ENCODE measurements at places on chromosomes 1 and 21.

DNA sequence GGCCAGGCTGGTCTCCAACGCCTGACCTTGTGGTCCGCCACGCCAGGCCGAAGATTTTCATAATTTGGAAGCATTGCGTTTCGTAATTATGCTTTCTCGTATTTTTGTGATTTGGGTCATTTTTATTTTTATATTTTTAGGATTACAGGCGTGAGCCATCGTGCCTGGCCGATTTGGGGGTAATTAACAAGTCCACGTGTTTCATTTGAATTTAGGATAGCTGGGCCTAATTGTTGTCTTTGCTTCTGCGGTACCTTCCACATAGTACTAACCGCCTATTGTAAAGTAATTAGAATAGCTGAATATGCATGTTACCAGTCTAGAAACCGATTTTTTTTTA, 1.0 kb downstream of the RCC1 start:
- no peak for DNase-seq

- no peak for DNase-seq
Measured at GRCh38 chr1:192147221-192147620, 11.0 kb upstream of the RGS18 start.

- no peak for DNase-seq
Measured at GRCh38 chr1:201591348-201591747, 52.4 kb downstream of the NAV1 start.

DNA sequence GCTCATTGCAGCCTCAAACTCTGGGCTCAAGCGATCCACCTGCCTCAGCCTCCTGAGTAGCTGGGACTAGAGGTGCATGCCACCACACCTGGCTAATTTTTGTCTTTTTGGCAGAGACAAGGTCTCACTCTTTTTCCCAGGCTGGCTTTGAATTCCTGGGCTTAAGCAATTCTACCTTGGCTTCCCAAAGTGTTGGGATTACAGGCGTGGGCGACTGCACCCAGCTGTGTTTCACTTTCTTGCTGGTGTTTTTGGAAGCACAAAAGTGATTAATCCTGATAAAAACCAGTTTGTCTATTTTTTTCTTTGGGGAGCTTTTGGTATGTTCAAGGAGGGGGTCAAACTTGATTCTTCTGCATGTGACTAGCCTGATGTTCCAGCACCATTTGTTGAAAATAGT, 19.3 kb downstream of the RNF11 start:
- no peak for DNase-seq

- no peak for DNase-seq
Measured at GRCh38 chr21:45129189-45129923, 55.0 kb downstream of the ADARB1 start.

DNA sequence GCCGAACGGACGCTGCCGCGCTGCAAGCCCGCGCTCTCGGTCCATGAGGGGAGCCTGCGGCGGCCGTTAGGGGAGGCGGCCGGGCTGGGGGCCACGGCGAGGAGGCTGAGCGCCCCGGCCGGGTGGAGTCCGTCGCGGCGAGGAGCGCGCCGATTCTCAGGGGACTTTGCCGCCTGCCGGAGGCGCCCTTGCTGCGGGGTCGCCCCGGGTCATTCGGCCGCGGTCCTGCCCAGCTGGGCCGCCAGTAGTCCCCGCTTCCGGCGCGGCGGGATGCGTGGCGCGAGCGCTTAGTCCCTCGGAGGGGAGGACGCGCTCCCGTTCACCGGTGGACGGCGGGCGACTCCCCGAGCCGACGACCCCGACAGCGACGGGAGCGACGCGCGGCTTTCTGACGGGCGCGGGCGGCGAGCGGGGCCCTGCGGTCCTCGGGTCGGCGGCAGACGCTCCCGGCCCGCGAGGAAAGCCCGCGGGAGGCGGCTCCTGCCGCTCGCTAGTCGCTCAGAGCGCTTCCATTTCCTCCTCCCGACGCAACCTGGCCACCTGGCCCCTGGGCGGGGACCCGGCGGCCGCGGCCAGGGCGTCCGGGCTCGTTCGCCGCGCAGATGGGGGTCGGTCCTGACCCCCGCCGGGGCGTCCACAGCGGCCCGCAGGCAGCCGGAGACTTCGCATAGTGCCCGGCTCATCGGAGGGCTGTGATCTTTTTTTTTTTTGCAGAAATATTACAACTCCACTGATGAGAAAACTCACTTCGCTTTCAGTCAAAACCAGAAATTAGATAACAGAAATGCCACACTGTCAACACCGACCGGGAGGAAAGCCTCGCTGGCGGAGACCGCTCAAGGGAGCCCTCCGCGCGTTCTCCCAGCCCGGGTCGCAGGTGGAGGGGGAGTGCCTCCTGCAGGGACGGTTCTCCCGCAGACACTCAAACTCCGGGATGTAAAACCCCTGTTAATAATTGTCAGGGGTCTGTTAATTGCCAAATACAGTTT, 641 bp upstream of the ZBTB21 start:
- DNase-seq = no peak

- no peak for DNase-seq
Measured at GRCh38 chr1:225691861-225692516, 39.1 kb upstream of the ENAH start.

DNA sequence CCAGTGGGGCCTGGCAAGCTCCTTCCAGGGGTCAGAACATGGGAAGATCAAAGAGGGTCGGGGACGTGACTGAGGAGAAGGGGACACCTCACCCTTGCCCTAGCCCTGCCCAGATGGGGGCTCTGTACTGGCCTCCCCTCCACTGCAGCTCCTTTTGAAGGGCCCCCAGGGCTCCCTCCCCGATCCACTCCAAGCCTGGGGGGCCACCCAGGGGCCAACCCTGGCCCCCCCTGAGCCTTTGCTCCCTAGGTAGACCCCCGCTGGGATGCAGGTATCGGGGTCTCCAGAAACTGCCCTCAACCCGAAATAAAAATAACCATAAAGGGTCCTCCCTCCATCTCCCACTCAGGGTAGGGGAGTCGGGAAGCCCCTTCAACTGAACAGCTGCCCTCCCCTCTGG, 37.4 kb upstream of the FAM131C start:
- DNase-seq = no peak

GRCh38 chr1:62144238-62144831, 50.3 kb upstream of the L1TD1 start:
- no peak for DNase-seq

Data from stimulated activated CD8-positive, alpha-beta memory T cell treated with anti-CD3 and anti-CD28 coated beads, Interleukin-4, amount 100 ng/mL, for 4 hours (primary cell).